Left renal cortex interstitium (tissue), 4 donors: ENCODE measurements at places on chromosomes 6 and 20. TPM values are rescaled to one million over a fixed set of nuclear protein-coding genes. Genes with fewer than 3 reads are reported as not detected.

The SCRT2 gene
- polyA plus RNA-seq, result 0.08 TPM

The PI16 gene
- 0.64 TPM for polyA plus RNA-seq

The SNRPB gene
- 170 TPM for polyA plus RNA-seq

The LY86 gene
- 1.3 TPM for polyA plus RNA-seq

The GMPR gene
- polyA plus RNA-seq, result 14.0 TPM

The SLCO4A1 gene
- polyA plus RNA-seq, result 3.9 TPM

The ZBTB46 gene
- polyA plus RNA-seq, result 19.3 TPM

The RAB44 gene
- polyA plus RNA-seq, result not detected

- no peak for DNase-seq
Measured at GRCh38 chr6:138145402-138145801, 16.3 kb upstream of the ARFGEF3 start.

GRCh38 chr6:79201983-79202382 is 32.5 kb downstream of the HMGN3 start:
- no peak for DNase-seq

- no peak for DNase-seq
Measured at GRCh38 chr6:155485756-155486155, 30.1 kb upstream of the NOX3 start.

DNA sequence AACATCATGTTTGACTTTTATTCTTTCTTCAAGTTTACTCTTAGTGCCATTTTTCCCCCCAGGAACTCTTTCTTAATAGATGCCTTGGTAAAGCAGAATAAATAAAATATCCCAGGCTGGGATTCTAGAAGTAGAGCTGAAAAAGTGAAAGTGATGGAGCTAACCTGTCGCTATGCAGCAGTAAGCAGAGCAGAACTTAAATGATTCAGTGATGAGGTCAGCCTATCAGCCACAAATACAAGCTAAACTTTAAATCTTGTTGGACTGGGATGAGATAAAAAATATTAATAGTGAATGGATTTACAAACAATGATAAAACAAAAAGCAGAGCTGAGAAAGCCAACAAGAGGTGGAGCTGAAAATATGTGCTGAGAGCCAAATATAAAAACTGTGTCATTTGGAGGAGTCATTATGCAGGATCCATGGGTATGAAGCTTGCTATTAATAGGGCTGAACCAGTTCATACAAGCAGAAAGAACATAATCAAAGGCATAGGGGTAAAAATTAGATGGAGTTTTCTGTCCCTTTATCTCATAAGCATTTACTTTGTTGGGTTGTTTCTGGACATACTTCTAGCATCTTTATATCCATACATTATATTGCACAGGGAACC is 877.8 kb downstream of the EPHA7 start:
- no peak for DNase-seq

- no peak for DNase-seq
Measured at GRCh38 chr6:13563009-13563408, 11.4 kb upstream of the SIRT5 start.

DNA sequence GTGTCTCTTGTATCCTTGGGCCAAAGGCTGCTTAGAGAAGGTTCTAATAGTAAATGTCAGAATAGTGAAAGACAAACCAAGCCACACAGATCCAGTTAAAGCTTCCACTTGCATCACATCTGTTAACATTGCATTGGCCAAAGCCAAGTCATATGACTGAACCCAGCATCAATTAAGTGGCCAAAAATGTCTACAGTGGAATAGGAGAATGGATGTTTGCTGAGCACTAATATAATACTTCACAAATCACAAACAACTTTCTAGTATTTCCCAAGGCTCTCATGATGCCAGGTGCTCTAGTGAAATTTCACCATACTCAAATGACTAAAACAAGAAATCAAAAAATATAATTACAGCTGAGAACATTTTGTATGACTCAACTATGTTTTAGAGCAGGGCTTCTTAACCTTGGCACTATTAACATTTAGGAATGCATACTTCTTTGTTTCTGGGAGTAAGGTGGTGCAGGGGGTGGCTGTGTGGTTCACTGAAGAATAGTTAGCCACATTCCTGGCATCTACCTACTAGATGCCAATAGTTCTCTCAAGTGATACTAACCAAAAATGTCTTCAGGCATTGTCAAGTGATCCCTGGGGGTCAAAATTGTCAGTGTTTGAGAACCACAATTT is 148.0 kb upstream of the SPTLC3 start:
- DNase-seq, result no peak

DNA sequence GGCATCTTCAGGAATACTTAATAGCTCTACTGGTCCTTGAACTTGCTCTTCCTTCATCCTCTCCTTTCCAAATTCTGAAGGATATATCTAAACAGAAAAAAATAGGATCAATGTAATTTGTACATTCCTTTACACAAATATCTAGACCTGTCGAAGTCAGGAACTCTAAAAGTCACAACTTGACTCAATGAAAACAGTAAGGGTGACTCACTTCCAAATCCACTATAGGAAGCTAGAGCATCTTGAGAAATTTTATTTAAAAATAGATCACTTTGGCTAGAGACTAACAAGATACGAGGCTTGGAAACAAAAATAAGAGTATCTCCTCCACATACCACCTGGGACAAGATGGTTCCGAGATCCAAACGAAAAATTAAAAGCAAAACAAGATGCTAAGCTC is 12.2 kb downstream of the ESF1 start:
- DNase-seq, result no peak

- no peak for DNase-seq
Measured at GRCh38 chr20:6157345-6157744, 34.5 kb upstream of the FERMT1 start.

GRCh38 chr20:3781153-3781910 is at the start of gene SPEF1:
TSS of gene SPEF1 (minus strand) at chr20:3781448. CDS start at chr20:3781287, 161 bp downstream.
- DNase-seq, result peak; percentile 80

GRCh38 chr6:88785478-88785877 is 177.9 kb downstream of the RNGTT start:
- no peak for DNase-seq

DNA sequence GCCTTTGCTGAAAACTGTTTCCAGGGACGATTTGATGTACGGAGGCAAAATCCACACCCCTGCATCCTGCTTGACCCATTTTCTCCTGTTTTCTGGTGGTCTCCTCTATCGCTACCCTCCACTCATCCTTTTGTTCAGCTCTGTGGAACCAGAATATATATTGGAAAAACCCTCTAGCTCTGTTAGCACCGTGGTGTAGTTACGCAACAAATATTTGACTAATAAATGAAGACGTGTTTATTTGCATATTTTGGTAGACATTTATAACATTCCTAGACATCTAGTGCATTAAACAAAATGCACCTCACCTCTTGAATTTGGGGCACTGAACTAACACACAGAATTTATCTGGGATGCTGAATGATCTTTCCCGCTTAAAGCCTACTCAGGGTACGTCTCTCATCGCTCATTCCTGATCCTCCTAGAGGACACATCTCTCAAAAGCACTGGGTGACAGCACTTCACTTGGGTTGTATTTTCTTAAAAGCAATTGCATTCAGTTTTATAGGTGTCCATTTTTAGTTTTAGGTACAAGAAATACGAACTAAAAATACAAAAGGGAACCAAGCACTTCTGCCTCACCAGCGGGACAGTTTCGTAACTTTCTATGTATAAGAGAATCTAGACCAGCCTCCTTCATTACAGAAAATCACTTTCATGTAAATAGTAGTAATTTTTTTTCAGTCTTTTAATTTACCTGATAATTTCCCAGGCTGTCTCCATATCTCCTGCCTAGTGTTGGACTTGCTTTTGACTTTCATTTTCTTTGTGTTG is 59.2 kb downstream of the SNRNP48 start:
- DNase-seq, result no peak

GRCh38 chr20:9478771-9479170 is 35.6 kb upstream of the LAMP5 start:
- DNase-seq, result no peak

DNA sequence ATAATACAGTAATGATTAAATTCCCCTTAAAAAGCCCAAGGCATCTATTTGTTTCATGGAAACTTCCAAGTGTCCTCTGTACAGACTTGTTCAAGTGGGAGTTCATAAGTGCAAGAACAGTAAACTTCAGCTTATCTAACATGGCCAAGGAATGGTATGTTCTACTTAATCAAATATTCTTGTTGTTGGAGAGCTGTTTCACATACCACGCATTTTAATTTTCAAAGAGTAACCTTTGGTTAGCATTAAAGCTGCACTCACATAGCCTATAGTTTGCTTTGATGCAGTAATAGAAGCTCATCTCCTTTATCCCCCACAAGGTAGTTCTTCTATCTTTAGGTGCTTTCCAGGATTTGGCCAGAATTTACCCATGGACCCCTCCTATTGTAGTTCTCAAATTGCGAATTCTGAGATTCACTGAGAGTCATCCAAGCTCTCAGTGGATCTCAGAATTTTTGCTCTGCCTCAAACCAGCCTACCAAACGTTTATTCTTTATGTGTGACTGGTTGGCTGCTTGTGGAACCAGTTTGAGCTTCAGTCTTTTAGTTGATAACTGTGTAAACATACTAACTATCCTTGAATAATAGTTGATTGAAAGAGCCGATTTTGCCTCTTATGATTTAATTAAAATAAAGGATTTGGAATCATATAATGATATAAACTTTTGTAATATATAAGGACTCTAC is 668.0 kb upstream of the FLRT3 start:
- DNase-seq, result no peak
